ENCODE measurements at places on chromosomes 1 and 21. TPM values are rescaled to one million over a fixed set of nuclear protein-coding genes. Genes with fewer than 3 reads are reported as not detected.

- H3K27ac ChIP-seq: peak overlapping the region; percentile 54
- no peak for DNase-seq
- no peak overlapping the region for H3K4me3 ChIP-seq
- H3K4me1 ChIP-seq: peaks cover 10% of the 10 kb centered on the region
- no peaks in the 10 kb centered on the region for H3K27me3 ChIP-seq
- no peaks in the 10 kb centered on the region for H3K36me3 ChIP-seq
Measured at GRCh38 chr21:32806810-32807386, 35.3 kb upstream of the PAXBP1 start.

Gene BRINP3
- not detected for total RNA-seq

Gene KRTAP13-3
- not detected for total RNA-seq

Gene LIPI
- total RNA-seq: not detected

GRCh38 chr1:31768939-31769704 is 5.0 kb upstream of the ADGRB2 start:
- DNase-seq: no peak
- H3K36me3 ChIP-seq: no peaks in the 10 kb centered on the region
- H3K4me3 ChIP-seq: no peak overlapping the region

All from activated CD4-positive, alpha-beta T cell treated with anti-CD3 and anti-CD28 coated beads, Interleukin-2, amount 10 ng/mL, durations not matched to agents 24 days and 14 days (primary cell).